T follicular helper cell (primary cell): ENCODE measurements at places on chromosomes 4 and X.

GRCh38 chr4:149062997-149063396, 620.8 kb upstream of the NR3C2 start:
- DNase-seq, result no peak

DNA sequence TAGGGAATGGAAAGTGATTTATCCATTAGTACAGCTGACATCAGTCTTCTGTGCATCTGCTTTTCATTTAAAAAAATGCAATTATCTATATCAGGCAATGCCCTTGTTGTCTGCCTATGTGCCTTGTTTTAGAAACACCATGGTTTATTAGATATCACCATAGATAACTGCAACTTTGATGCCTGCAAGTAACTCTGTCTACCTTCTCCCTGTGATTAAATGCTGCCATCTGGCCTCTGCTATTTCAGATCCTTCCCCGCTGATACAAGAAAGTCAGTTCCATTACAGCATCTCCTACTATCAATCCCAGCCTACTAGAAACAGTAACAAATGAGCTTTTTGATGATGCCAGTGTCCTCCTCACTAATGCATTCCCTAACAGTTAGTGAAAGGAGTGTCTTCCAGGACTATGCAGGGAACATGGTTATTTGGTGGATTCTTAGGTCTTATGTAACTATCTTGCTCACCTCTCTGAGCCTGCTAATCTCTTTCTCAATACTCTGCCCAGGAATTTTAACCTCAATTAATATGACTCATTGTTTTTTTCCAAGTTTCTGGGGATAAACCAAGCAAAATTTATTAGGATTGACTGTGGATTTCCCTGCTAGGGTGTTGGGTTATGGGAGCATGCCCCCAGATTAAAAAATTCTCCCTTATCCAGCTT, 444.9 kb downstream of the RAPGEF2 start:
- DNase-seq, result no peak

DNA sequence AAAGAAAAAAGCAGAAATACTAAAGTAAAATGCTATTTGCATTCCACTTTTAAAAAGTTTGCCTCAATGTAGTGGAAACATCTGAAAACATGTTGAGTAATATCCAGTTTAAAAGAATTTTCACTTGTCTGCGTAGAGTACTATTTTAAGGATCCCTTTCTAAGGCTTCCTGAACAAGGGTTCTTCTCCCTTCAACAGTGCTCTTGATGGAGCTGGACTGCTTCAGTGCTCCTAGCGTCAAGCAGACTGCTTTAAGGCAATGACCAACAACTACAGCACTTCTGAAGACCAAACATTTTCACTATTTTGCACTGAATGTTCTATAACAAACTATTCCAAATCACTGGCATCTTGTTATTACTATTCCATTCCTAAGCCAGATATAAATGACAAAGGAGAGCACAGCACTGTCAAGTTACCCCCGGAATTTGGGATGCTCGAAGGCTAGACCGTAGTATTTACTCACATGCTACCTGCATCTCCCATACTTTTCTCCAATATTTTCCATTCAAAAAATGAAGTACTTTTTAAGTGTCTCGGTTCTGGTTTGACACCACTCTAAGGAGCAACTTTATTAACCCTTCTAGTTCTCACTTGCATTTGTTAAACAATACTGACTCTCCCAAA, 36.1 kb downstream of the TMEM165 start:
- no peak for DNase-seq

GRCh38 chr4:174209341-174209740, 74.1 kb downstream of the FBXO8 start:
- DNase-seq, result no peak
